ENCODE measurements at places on chromosomes 11 and 22.

DNA sequence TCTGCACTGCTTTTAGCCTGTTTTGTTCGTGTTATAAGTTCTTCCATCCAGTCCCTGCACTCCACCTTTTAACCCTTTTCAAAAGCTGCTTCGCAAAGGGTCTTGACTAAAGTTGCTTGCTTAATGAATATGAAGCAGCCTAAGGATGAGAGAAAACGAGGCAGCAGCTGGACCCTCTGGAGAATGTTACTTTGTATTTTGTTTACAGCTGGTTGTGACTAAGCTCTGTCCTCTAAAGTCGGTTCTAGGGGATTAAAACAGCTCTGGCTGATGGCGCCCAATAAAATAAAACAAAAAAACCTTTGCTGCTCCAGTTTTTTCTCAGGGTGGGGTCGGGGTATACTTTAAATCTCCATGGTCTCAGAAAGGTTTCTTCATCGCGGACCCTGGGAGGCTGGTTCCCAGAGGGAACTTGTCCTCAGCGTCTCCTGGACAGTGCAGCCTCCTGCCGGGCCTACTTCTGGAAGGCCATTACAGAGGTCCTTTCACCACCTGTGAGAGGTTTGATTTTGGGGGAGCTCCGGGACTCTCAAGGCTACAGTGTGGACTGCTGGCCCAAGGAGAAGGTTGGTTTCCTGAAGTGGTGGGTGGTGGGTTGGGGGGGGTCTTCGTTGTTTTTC, 836 bp upstream of the RBM4 start:
- DNase-seq, result no peak

DNA sequence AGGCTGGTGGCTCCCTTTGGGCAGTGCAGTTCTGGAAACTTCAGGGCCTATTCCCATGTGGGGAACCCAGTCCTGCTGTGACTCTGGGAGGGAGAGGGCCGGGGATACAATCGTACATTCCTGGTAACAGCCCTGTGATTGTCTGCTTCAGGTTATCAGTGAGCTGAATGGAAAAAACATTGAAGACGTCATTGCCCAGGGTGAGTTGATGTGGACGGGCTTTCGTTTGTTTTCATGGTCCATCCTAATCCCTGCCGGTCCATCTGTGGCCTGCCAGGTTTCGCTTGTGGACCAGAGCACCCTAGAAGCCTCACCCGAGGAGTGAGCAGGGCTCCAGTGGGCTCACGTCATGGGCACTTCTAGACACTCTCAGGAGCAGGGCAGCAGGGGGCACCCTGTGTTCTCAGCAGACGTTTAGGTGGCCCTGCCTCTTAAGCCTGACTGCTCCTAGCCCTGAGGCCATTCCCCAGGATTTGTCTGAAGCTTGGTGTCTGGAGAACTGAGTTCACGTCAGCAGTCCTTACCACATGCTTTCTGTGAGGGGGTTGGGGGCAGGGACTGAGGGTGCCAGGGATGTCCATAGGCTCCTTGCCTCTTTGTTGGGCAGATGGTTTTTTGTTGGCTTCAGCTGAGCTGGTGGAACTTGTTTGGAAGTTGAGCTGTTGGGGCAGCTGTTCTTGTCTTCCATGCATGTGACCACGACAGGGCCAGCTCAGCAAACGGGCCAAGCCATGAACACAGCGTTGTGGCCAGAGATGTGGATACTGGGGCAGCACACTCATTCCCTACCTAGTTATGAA, 1.9 kb downstream of the RPLP2 start:
- DNase-seq, result no peak

GRCh38 chr11:60159868-60160267, 23.0 kb downstream of the MS4A6A start:
- no peak for DNase-seq

DNA sequence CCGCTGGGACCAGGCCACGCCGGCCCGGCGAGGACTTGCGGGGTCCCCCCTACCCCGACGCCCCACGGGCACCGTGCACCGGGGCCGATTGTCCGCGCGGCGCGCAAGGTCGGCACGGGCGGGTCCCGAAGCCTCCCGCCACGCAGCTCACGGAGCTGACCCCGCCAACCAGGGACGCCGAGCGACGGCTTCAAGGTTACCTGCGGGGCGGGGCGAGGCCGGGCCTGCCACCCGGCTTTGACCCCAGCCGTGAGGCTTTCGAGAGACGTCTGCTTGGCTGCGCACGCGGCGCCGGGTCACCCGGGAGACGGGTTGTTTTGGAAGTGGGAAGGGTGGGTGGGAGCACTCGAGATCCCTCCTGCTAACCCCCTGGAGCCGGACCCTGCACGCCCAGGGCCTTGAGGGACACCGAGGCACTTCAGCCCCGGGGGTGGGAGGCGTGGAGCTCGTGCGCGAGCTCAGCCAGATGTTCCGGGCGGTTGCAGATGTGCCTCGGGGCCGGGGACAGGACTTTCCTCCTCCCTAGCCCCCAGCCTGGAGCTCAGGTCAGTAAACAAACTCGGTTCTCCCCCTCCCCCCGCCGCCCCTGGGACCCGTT, 3.2 kb upstream of the WNT11 start:
- peak; percentile 21 for DNase-seq

- DNase-seq, result no peak
Measured at GRCh38 chr11:9089061-9089460, 2.3 kb downstream of the SCUBE2 start.

All from effector memory CD8-positive, alpha-beta T cell (primary cell).